ENCODE measurements at places on chromosomes 1 and 21.

DNA sequence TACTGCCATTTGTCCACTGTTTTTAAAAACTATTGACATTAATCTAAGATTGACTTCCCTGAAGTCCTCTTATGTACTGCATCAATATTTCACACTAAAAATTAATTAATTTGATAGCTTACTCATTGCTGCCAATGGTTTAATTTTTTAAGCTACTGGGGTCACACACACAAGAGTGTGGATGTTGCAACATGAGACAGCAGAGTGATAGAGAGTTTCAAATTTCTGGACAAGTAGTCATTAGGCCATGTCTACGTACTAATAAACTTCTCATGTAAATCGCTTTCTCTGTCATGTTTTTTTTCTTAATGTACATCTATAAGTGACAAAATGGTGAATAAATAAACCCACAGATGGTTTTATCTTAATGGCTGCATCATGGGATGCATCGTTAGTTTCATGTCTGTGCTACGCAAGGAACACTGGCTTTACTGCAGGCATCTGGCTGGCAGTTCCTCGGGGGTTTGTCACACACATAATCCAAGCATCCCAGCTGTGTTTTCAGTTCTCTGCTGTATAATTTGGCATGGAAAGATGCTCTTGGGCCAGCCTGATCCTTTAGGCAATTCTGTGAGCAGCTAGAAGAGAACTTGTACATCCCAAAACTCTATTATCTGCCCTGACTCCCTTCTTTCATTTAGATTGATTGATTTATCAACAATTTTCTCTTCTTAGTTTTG, 16.4 kb upstream of the CHODL start:
- DNase-seq: no peak

DNA sequence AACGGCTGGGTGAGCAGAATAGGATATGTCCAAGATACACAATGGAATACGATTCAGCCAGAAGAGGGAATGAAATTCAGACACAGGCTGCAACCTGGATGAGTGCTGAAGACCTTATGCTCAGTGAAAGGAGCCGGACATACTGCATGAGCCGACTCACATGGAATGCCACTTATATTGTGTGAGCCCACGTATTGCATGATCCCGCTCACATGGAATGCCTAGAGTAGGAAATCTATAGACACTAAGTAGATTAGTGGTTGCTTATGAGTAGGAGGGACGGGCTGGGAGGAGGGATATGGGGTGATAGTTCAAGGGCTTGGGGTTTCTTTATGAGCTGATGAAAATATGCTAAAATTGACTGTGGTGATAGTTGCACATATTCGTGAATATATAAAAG, 26.8 kb downstream of the TMPRSS2 start:
- DNase-seq: no peak

DNA sequence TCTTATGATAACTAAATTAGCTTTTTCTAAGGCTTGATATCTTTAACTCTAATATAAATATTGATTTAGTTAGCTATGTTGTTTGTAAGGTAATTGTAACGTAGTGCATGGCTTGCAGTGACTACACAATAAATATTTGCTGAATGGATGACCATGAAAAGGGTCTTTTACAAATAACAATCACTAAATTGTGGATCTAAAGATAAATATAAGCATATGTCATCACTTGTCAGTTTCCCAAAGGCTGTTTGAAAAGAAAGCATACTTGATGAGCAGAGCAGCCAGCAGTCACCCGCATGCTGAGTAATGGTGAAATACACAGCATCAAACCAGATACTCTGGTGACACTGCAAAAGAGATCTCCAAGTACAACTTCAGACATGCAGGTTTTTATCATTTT, 92.5 kb upstream of the FMN2 start:
- DNase-seq: no peak

DNA sequence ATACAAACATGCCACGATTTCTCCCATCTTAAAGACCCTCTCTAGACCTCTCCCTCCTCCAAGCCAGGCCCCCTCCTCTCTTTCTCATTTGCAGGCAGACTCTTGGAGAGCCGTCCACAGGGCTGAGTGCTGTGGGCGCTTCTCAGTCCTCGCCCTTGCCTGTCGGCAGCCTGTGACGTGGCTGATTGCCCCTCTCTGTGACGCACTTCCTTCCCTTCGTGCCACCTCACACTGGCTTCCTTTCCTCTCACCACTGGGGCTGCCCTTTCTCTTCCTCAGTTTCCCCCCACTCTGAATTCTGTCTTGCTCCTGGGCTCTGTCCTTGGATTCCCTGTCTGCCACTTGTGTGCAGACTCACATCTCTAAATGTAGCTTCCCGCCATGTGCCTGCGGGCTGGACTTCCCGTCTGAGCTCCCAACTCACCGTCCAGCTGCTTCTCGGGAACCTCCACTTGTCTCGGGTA, 227.2 kb downstream of the CAMTA1 start:
- DNase-seq: no peak

DNA sequence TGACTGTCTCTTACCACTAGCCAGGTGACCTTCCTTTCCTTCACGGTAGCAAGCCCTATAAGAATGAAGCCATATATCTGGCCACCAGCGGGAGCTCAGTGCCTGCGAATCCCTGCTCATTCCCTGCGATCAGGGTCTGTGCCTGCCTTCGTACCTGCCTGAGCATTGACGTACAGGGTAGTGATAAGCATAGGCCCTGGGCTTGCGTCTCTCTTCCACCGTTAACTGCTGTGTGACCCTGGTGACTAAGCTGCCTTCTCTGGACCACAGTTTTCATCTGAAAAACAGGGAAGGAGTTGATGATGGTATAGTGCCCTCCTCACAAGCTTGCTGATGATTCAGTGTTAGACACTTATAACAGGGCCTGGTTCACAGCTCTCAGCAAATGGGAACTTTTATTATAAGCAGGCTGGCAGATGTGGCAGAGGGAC, 4.1 kb downstream of the ZC3H12A start:
- DNase-seq: peak; percentile 55

DNA sequence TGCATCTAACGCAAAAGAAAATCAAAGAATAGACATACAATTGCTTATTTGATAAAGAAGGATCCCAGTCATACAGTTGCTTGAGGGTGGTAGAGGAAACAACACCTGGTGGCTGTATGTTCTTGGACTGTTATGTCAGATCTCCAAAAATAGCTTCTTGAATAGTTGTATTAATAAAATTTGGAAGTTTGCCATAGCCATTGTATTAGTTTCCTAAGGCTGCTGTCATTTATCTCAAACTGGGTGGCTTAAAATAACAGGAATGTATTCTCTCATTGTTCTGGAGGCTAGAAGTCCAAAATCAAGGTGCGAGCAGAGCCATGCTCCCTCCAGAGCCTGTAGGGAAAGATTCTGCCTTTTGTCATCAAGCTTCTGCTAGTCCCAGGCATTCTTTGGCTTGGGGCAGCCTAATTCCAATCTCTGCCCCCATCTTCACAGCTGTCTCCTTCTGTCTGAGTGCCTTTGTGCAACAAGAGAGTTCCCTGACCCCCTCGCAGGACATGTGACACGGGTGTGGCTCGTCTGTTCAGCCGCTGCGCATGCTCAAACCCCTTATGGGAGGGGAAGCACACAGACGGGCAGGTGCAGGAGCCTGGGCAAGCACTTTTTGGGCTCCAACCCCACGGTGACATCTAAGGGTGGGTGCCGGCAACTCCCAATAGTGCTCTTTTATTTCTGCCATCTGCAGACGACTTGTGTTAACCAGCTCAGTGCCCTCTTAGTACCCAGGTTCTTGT, 21.7 kb upstream of the GRIK1 start:
- no peak for DNase-seq

DNA sequence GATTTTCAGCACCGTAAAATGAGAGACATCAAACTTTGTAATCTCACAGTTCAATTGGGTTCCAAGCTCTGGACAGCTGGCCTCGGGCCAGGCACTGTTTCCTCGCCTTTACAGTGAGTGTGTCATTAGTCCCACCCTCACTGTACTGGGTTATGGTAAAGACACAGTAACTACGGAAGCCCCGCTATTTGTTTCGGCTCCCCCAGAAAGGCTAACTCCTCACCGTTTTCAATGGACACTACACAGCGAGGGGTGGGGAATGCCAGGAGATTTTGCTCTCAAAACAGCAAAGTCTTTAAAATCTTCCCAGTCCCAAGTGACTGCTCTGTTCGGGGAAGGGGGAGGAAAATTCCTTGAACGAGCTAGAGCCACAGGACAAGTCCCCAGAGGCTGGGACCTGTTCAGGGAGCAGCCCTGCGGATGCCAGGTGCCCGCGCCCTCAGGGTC, 757 bp upstream of the SPSB1 start:
- DNase-seq: no peak

DNA sequence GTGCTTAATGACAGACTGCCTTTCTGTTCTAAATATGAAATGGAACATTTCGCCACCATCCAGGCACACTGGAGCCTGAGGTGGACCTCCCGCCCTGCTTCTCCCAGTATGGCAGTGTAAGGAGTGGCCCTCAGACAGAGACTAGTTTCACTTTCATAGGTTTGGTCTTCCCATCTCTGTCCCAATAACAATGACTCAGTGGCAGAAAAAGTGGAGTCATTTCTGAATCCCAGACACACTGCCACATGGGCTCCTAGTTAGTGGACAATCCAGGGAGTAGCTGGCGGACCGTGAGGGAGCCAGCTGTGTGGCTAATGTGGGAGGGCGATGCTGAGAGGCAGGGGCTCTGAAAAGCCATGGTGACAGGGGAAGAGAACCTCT, 95.6 kb upstream of the TSPAN2 start:
- DNase-seq: no peak

- DNase-seq: no peak
These were observed 47.9 kb downstream of the GON4L start for GRCh38 chr1:155809088-155809487.

DNA sequence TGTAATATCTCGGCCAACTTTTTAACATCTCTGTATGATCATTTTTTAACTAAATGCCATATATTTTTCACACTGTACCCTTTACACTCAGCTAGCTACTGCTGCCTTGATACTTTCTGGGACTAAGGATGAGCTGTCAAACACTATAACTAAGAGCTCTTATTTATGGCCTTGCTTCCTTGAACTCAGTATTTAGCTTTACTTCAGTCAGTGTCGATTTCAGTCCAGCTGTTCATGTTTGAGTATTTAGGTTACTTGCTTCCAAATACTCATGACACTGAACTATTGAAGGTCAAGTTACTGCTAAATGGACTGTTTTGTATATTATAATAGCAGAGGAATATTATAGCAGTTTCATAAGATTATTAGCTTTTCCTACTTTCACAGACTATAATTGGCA, 25.9 kb upstream of the USP25 start:
- DNase-seq: no peak

- DNase-seq: no peak
These were observed 62.1 kb upstream of the PROX1 start for GRCh38 chr1:213925531-213926182.

GRCh38 chr1:179754041-179754624, 11.0 kb downstream of the FAM163A start:
- no peak for DNase-seq

- DNase-seq: no peak
These were observed 8.9 kb downstream of the POGK start for GRCh38 chr1:166848193-166848592.

DNA sequence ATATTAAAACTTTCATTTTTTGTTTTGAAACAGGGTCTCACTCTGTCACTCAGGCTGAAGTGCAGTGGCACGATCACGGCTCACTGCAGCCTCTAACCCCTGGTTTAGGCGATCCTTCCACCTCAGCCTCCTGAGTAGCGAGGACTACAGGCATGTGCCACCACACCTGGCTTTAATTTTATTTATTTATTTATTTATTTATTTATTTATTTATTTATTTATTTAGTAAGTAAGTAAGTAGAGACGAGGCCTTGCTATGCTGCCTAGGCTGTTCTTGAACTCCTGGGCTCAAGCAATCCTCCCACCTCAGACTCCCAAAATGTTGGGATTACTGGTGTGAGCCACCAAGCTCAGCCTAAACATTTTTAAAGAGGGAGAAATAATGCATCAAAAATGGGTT, 1.2 kb upstream of the SETSIP start:
- DNase-seq: no peak

GRCh38 chr1:246434335-246434734, 72.7 kb downstream of the SMYD3 start:
- DNase-seq: no peak

DNA sequence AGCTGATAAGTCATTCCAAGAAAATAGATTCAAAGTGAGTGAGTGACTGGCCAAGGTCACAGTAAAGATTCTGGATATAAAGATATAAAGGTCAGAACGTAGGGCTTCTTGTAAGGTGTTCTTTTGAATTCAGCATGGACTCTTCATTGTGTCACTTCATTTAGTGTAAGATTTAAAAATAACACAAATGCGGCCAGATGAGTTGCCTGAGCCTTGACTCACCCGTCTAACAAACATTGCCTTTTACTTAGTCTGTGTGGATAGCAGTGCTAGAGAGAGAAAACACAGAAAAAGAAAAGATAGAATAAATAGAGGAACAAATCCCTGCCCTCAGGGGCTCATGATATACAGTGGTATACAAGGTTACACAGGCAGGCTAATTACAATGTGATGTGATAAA, 223.4 kb downstream of the PLPP3 start:
- no peak for DNase-seq

GRCh38 chr1:2590233-2591141, 3.9 kb downstream of the PRXL2B start:
- no peak for DNase-seq

GRCh38 chr1:83418558-83418957, 580.4 kb downstream of the TTLL7 start:
- DNase-seq: no peak

GRCh38 chr1:95236784-95237575, 3.0 kb downstream of the RWDD3 start:
- no peak for DNase-seq

DNA sequence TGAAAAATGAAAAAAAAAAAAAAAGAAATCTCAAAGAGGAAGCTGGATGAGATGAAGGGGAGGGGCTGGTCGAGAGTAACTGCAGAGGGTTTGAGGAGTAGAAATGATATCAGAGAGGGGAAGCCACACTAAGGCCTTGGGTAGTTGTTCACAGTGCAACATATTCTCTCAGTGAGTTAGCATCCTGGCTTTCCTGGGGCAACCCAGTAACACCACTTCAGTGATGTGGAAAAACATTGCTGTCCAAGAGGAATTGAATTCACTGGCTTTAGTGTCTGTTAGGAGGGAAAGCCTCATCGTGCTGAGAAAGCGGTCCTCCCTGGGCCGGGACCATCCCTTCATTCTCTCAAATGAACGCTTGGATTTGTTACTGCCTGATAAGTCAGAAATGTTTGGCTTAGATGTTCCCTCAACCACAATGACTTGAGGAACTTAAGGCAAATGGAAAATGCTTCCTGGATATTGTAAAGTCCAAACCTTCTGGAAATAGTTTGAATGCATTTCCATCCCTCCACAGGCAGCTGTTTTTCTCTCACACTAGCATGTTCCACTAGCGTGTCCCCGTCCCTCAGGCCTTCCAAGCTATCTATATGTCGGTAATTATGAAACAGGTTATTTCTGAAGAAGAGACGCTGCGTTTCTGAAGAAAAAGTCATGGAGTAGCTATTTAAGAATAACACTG, 12.2 kb downstream of the TGFB2 start:
- DNase-seq: no peak

DNA sequence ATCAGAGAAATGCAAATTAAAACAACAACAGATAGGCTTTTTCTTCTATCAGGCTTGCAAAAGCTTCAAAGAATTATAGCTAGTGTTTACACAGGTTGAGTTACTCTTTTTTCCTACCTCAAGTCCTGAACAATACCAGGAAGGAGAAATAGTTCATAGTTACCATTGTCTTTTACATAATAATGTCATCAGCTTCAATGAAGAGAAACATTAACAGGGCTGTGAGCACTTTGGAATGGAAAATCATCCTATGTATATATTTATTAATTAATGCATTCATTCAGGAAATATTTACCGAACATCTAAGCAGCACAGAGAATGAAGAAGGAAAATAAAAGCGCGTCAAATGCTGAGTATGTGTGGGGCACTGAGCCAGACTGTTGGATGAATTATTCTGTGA, 197.3 kb downstream of the ZBTB18 start:
- no peak for DNase-seq

- DNase-seq: no peak
These were observed 53.0 kb downstream of the EPHB2 start for GRCh38 chr1:22763487-22764200.

Measured in CD4-positive, alpha-beta T cell treated with Interleukin-1 beta for 1 hour (primary cell).